HFFc6 (cell line): ENCODE measurements at places on chromosomes 4 and X.

- no peak for DNase-seq
Observed at GRCh38 chr4:110075891-110076290, 122.5 kb downstream of the ELOVL6 start.

DNA sequence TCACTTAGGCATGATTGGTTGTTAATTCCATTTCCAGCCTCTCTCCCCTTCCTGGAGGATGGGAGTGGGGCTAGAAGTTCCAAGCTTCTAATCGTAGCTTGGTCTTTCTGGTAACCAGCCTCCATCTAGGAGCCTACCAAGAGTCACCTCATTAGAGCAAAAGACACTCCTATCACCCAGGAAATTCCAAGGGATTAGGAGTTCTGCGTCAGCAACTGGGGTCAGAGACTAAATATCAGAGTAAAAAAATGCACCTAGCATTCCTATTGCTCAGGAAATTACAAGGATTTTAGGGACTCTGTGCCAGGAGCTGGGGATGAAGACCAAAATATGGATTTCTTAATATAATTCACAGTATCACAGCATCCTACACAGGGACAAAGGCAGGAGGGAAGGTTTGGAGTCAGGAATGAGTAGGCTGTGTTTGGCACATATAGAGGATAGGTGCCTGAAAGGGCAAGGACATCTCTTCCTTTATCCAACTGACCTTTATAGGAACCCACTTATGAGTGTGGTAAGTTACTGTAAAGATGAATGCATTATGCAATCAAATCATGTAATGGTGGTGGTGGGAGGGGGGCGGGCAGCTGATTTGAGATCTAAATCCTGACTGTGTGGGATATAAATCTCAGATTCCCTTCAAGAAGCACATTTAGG is 30.5 kb upstream of the LIMCH1 start:
- peak; percentile 20 for DNase-seq

DNA sequence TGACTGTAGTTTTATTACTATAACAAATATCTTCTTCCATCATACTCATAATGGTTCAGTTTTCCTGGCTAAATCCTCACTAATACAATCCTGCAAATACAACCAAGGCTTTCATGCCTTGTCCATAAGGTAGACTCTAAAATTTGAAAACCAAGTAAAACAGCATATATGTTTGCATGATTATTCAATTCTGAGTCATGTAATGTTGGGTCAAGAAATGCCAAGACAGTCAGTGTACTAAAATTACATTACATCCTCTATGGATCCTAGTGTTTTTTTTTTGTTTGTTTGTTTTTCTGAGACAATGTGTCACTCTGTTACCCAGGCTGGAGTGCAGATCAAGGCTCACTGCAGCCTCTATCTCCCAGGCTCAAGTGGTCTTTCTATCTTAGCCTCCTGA is 38.6 kb upstream of the TEX13D start:
- no peak for DNase-seq

- no peak for DNase-seq
Observed at GRCh38 chr4:78439328-78439727, 112.2 kb upstream of the ANXA3 start.
